ENCODE measurements at places on chromosomes 12 and 14.

- DNase-seq: no peak
Observed at GRCh38 chr12:89661706-89662330, 46.8 kb downstream of the ATP2B1 start.

DNA sequence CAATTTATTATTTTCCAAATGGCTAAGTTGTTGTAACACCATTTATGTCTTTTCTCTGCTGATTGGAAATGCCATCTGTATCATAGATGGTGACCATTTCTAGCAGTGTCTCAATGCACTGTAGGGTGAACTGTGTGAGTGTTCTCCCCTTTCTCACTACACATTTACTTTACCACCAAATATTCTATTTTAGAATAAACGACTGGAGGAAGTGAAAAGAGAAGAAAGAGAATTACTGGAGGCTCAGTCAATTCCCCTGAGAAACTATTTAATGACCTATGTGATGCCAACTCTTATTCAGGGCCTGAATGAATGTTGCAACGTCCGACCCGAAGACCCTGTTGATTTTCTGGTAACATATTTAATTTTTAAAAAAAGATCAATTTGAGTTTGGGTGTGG, 15.5 kb upstream of the PAPOLA start:
- no peak for DNase-seq

DNA sequence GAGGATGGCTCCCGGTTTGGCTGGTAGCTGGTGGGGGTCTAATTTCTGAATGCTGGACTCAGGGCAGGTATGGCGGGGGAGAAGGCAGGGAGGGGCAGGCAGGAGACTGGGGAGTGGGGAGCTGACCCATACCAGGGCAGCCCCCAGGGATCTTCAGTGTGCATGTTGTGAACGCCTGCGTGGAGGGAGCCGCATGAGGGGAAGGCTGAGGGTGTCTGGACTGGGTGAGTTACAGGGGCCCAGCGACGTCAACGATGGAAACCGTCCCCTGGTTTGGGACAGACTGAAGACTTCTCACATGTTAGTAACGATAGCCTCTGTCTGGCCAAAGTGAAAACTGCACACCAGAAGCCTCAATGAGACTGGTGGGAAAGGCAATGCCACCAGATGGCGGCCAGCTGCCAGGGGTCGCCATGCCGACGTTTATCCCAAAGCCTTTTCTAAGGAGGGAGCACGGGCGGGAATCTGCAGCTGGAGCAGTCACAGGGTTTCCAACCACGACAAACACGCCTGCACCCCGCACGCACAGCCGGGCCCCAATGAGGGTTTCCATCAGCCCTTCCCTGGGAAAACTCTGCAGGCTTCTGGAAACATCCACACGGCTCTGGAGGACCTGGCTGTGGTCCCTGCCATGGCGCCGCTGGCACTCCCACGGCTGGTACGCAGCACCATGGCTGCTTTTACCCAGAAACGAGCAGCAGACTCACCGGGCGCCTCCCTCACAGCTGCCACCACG, 14.0 kb downstream of the PGAM5 start:
- no peak for DNase-seq

- DNase-seq: no peak
Observed at GRCh38 chr14:100534528-100535286, 52.5 kb downstream of the BEGAIN start.

DNA sequence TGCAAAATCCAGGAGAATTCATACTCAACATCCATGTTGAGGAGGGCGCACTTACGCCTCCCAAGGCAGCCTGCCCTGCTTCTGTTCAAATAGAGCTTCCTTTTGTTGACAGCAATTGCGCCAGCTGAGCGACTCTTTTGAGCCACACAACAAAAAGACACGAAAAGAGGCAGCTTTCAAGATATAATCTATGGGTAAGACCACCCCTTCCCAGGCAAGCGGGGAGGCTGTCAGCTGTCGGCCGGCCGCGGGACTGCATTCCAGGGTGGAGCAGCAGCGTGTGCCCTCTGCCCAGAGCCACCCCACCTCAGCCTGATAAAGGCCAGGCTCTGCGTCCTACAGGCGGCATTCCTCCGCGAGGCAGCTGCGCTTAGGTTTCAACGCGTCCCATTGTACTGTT, 15.8 kb upstream of the STAB2 start:
- no peak for DNase-seq

Data from activated T-helper 9 cell treated with anti-CD3 and anti-CD28 coated beads, Interleukin-2, amount 50 U/mL, for 16 hours (primary cell).